ENCODE measurements at places on chromosomes 16 and 17.

- DNase-seq = no peak
Observed at GRCh38 chr17:63295839-63296590, 150.1 kb downstream of the CYB561 start.

DNA sequence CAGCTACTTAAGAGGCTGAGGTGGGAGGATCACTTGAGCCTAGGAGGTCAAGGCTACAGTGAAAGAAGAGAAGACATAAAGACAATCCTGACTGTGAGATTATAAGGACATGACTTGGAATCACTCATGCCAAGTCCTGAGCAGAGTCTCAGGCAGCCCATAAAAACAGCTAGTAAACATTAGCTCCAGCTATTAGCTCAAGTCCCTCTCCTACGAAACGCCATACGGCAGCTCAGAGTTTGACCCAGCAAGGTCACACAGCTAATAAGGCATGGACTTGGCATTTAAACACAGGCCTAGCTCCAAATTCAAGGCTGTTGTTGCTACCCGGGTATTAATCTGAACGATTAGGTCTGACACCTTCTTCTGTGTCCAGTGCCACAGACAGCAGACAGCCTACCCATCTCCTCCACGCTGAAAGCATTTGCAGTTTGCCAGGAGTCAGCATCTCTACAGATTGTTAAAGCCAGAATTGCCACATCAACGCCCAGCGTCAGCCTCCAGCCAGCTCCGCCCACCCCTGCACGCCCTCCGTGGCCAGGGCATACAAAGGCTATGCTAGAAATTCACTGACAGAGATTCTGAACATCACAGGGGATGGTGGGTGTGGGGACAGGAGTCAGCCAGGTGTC, 9.9 kb upstream of the TMEM114 start:
- DNase-seq = no peak

GRCh38 chr17:27946513-27946912, 53.3 kb upstream of the LYRM9 start:
- DNase-seq = no peak

GRCh38 chr17:41793784-41794539, 7.5 kb upstream of the JUP start:
- DNase-seq = no peak

DNA sequence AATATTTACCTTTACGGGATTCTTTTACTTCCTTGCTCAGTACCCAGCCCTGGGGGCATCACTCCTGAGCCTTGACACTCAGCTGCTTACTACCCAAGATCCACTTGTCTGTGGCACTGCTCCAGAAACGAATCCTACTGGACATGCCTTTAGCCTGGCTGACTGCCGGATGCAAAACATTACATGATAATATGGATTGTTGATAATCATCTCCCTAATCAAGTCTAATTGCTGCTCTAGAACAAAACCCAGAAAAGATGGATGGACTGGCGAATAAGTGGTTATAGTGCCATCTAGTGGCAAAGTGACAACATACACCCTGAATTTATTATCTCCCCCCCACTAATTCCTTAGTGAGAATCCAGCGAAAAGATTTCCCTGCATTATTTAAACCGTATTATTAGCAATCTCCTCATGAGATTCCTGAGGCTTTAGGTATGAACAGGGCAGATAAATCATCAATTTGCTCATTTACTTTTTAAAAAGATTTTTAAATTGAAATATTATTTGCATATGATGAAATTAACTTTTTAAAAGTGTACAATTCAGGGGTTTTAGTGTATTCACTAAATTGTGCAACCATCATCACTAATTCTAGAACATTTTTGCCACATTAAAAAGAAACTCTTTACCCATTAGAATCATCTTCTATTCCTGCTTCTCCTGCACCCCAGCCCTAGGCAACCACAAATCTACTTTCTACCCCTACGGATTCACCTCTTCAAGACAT, 61.6 kb downstream of the RGS9 start:
- peak; percentile 73 for DNase-seq

DNA sequence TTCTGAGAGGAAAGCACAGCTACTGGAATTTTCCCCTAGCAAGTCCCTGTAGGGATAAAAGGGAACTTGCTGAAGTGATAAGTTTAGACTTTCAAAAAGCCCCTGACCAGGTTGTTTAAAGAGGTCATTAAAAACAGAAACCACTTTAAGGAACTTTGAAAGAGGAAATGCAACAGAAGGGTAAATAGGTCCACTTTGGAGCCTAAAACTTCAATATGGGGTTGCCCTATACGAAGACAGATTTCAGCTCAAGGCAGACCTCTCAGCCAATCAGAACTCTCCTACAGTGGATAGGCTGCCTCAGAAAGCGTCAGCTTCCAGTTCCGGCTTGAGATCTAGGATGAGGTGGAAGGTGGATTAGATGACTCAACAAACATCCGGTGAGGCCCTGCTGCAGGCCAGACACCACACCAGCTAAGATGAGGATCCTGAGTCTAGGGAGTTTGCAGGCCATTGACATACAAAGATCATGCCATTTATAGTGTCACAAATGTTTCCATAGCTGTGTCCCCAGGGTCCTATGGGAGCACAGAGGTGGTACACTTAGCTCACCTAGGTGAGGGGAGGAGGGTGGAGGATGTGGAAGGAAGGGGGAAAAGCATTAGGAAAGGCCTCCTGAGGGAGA, 7.9 kb upstream of the MFSD6L start:
- DNase-seq = no peak

DNA sequence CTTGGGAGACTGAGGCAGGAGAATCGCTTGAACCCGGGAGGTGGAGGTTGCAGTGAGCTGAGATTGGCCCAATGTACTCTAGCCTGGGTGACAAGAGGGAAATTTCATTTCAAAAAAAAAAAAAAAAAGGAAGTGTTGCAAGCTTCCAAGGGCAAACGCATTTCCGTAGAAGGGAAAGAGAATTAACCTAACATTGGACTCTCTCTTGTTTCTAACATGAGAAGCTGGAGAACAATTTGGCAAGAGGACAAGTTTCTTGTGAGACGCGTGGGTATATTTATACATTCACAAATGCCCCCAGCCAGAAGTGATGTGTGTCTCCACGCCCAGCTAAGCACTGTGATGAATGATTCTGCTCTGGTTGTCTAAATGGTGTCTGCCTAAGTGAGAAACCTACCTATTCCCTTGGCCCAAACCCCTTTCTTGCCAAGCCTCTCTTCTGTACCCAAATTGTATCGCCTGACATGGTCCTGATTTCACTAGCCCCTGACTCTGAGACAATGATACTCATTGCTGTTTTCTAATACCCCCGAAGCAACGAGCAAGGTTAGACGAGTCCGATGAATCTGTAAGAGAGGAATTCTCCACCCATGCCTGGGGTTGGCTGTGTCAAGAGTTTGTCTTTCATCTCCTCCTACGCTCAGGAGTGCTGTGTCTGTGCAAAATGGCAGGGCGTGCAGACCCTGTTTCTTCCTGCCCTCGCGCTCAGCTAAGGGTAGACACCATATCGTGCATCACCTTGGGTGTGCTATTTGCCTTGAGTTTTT, 14.2 kb upstream of the ST6GALNAC2 start:
- DNase-seq = no peak

DNA sequence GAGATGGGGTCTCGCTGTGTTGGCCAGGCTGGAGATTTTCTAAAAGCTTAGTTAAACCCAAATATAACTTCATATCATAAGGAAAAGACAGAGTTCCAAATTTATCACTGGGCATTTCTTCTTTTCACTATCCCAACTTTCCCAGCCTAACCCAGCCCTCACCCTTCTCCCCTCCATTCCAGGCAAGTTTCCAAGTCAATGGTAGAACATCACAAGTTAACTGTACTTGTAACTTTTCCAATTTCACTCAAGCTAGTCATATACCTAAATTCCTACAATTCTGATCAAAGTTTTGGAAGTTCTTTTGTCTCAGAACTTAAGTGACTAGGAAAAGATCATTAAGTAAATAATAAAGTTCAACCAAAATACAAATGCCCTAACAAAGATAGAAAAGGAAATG, 61.2 kb downstream of the USP32 start:
- no peak for DNase-seq

GRCh38 chr17:20611309-20611708, 31.8 kb downstream of the CDRT15L2 start:
- no peak for DNase-seq

DNA sequence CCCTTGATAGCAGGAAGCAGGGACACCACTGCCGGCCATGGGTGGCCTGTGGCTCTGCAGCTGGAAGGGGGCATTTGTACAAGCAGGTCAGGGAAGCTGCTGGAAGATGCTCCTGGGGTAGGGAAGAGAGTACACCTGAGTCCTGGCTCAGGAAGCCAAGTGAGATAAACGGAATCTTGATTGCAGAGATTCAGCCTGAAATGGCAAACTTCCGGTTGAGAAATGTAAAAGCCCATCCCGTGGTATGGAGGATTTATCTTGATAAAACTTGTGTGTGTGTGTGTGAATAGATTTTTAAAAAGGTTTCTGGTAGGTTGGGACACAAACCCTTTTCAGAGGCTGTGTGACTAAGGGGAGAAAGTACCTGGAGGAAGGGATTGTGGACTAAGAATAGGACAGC, 29.6 kb downstream of the C17orf100 start:
- DNase-seq = no peak

DNA sequence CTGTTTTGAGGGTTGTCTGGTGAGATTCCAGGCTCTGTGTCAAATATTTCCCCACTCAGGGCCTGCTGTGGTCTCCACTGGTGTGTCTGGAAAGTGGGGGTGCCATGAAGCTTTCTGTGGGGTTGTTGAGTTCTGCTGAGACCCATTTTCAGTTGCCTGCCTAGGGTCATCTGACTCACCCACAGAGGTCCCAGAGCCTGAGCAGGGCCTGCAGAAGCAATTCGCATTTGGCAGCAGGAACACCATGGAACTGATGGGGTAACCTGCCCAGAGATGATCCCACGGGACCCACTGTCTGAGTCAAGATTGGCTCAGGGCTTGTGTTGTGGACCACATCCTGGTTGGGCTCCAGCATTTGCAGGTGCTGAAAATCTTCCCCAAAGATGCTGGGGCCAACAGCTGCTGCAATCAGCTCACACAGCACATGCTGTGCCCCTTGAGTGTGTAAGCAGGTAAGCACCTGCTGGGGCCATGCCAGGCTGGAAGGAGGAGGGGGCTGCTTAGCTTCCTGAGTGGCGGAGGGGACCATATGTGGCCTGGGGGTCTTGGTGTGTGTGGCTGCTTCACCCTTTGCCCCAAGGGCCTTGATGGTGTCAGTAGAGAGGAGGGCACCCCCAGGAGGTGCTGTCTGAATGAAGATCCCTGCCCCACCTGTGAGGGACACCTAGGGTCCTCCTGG, 1726.1 kb downstream of the TP53TG3F start:
- DNase-seq = no peak

DNA sequence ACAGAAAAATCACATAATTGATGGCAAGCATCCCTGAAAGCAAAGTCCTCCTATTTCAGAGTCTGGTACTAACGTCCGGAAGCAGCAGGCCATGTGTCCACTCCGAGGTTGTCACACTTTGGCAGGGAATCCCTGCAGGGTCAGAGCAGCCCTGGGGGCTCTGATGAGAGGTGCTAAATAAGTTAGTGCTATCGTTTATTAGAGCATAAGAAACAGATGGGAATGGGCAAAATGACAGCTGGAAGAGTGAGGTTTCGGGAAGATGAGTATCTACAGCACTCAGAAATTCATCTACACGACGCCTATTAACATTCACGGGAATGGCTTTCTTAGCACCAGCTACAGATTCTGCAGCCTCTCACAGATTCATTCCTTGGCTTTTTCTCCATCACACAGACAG, 465.4 kb upstream of the PSMD7 start:
- no peak for DNase-seq

GRCh38 chr16:10862438-10862837, 14.6 kb upstream of the CIITA start:
- no peak for DNase-seq

- no peak for DNase-seq
Observed at GRCh38 chr17:49530118-49530517, 35.0 kb downstream of the NGFR start.

DNA sequence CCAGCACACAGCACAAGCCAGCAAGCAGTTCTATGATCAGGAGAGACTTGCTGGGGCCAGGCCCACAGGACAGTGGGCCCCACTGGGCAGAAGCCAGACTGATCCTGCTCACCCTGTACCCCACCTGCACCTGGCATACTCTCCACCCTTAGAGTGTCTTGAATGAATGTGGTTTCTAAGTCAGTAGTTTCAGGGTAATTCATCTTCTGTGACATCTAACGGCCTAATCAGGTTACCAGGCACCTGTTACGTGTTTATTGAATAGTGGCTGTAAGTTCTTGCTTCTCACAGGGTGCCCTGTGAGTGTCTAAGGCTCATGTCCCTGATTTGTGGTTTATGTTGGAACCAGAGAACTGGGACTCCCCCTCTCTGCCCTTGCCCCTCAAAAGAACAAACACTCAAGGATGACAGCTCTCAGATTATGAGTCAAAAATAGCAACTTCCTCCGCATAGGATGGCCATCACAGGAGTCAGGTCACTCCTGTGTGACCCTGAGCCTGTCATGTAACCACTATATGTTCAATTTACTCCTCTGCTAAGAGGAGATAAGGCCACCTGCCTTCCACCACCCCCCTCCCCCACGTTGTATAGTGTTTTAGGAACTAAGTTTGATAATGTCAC, 7.0 kb upstream of the OR2C1 start:
- DNase-seq = no peak

- peak; percentile 85 for DNase-seq
Observed at GRCh38 chr16:23434380-23434779, 18.6 kb downstream of the COG7 start.

DNA sequence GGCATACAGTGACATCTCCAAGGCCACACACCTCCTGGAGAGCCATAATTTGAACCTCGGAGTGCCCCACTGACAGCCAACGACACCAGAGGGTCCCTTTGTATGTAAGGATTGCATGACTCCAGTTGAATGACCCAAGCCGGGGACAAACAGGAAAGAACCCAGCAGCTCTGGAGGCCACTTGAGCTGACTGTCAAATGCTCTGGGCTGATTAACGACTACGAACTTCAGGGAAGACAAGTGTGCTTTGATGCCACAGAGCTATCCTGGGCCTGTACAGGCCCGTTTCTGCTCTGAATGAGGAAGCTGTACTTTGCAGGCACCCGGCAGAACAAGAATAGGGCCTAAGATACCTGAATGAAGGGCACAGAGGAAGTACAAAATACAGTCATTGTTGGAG, 404.6 kb downstream of the SLC39A11 start:
- peak; percentile 15 for DNase-seq

DNA sequence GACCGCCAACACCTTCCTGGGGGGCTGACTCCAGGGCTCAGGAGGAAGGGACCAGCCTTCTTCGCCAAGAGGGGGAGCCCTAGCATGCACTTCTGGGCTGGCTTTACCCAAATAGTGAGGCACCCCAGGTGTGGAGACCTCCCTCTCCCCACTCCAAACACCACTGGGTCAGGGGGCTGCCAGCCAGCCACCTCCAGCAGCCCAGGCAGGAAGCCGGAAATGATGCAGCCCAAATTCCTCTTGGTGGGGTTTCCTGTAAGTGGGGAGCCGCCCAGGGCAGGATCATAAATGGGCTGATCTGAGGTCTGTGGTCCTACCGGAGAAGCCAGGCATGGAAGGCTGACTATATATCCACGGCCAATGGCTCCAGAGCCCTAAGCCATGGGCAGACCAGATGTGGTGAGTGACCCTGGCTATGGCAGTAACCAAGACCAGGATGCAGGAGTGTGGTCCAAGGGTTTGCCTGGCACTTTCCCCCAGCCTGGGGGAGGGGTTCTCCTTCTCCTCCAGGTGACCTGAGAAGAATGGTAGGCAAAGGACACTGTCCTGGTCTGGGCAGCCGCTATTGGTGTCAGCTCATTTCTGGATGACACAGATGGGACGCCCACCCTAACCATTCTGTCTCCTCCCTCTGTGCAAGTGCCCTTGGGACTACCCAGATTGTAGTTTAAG, 4.2 kb downstream of the GIT1 start:
- DNase-seq = no peak
